ENCODE measurements at places on chromosomes 4 and X.

- DNase-seq = no peak
These were observed 425.2 kb downstream of the IDS start for GRCh38 chrX:149079805-149080406.

DNA sequence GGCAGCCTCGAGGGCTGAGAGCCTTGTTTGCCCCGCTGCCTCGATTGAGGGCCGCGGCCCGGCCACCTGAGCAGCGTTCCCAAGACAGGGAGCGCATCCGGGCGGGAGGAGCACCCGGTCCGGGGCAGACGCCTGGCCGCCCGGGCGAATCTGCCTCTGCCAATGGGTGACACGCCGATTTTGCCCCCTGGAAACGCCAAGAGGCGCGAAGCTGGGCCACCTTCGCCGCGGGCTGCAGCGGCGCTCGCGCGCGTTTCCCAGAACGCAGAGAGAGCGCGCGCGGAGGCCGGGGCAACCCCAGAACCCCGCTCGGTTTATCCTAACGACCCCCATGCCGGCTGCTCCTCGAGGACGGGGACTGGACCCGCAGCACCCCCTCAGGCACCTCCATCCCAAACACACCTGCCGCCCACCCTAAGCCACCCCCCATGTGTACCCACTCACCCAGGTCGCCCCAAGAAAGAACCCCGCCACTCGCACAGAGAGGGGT is 575 bp downstream of the MAP7D2 start:
- no peak for DNase-seq

GRCh38 chr4:148141501-148141900 is 300.7 kb downstream of the NR3C2 start:
- peak; percentile 74 for DNase-seq

DNA sequence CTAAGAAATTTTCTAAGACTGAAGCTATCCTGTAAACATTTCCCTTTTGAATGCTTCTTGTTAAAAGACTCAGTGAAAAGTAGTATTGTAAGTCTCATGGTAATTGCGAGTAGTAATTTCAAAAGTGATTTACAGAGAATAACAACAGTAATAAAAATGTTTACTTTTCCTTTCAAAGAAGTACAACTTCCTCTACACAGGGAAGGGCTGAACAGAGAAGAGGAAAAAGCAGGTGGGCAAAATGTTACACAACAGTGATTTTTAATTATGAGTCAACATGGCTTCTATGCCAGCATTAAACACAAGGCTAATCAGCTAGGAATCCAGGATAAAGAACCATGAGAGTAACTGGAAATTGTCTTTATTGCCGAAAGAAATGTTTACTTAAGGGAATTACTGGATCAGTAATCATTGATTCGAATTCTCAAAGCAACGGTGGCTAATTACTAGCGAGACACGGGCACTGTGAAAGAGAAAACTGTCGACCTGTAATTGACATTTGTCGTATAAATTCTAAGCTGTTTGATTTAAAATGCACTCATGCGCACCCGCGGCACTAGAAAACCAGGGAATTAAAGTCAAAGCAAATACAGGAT is 15.4 kb downstream of the UTP3 start:
- peak; percentile 25 for DNase-seq

DNA sequence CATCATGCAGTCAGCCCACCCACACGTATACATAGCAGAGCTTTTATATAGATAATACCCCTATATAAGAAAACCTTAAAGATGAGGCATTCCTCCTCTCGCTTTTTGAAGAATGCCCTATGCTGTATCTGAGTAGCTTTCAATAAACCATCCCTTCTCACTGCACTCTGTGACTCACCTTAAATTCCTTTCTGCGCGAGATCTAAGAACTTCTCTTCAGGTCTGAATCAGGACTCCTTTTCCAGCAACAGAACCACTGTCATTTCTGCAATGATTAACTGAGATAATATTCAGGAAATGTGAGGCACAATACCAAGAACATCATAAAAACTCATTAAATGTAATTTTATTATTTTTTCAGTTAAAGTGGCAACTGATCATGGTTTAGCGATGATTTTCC is 76.4 kb upstream of the DCLK2 start:
- DNase-seq = no peak

GRCh38 chr4:39406763-39407583 is at the start of gene KLB:
TSS of gene KLB (plus strand) at chr4:39406930. CDS start at chr4:39406950, 20 bp downstream.
- no peak for DNase-seq

DNA sequence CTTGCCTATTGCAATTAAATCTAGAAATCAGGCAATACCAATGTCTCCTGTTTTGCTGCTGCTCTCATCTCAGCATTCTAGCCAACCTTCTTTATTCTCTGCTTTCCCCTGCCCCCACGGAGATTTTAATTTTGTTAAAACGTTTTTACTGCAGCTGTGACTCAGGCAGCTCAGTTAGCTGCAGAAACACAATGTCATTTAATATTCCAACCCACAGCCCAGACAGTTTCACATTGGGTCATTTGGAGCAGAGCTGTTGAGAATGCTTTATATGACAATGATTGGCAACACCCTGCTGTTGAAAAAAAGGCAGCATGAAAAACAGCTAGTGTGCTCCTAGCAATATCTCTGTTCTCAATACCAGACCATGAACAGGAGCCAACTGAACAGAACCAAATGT is 12.6 kb upstream of the SLC10A4 start:
- no peak for DNase-seq

GRCh38 chrX:128759745-128760144 is 707.5 kb upstream of the ACTRT1 start:
- no peak for DNase-seq

- no peak for DNase-seq
These were observed 5.2 kb downstream of the APBB2 start for GRCh38 chr4:41209187-41209586.

DNA sequence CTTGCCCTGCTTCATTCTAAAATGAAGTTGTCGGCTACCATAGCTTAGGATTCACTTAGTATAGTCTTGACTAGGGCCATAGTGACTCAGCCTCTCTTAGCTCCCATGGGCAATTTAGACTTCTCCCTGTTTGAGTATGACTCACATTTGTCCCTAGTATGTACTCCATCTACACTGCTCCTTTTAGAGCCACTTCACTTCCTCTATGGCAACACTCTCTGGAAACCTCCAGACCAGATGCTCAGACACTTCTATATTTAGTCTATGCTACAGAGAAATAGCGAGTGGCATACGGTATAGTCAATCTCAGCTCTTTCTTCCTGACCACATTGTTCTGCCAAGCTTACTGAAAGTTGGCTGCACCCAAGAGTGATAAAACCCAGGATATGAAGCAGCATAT is 11.2 kb downstream of the MEPE start:
- DNase-seq = no peak

DNA sequence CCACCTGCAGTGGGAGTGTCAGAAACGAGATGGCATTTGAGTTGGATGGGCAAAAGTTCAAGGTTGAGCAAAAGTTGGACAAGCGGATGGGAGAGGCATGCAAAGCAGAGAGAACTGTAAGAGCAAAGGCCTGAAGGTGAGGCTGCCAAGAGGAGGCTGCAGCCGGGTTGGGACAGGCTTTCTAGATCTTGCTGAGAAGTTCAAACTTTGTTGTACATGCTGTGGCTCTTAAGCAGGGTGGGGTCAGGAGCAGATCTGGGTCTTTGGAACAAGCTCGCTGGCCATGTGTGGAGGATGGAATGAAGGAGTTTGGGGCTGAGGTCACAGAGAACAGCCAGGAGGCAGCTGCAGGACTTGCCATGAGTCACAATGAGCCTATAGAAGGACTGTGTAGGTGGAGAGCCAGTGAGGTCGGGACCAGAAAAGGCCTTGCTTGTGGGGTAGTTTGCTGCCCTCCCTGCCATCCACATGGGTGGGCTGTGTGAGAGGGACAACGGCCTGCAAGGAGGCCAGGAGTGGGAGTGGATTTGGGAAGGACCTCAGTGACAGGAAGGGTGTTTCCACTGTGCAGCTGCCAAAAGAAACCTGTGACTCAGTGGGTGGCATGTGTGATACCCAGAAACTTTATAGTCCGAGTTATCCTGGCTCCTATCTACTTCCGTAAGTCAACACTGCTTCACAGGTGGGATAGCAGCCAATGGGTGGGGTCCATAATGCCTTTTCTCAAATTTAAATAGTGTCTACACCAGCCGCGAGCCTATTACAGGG is 210.4 kb downstream of the MID1IP1 start:
- no peak for DNase-seq

- DNase-seq = peak; percentile 55
These were observed 1.0 kb upstream of the ARHGAP4 start for GRCh38 chrX:153926858-153927671.

- peak; percentile 51 for DNase-seq
These were observed 593 bp downstream of the NPY1R start for GRCh38 chr4:163331629-163332376.

DNA sequence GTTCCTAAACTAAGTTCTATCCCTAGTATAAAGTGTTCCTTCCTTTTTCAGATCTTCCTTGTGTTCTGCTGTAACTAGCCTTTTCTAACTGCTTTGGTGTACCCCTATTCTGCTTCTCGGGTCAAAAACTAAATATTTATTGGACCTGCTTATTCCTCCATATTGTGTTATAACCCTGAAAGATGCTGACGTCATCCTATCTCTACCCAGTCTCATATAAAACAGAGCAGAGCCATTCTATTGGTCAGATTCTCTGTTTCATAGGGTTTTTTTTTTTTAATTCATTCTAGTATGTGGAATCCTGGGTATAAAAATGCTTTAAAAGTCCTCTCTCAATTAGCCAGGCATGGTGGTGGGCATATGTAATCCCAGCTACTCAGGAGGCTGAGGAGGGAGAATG is 349.7 kb downstream of the ACTRT1 start:
- no peak for DNase-seq

DNA sequence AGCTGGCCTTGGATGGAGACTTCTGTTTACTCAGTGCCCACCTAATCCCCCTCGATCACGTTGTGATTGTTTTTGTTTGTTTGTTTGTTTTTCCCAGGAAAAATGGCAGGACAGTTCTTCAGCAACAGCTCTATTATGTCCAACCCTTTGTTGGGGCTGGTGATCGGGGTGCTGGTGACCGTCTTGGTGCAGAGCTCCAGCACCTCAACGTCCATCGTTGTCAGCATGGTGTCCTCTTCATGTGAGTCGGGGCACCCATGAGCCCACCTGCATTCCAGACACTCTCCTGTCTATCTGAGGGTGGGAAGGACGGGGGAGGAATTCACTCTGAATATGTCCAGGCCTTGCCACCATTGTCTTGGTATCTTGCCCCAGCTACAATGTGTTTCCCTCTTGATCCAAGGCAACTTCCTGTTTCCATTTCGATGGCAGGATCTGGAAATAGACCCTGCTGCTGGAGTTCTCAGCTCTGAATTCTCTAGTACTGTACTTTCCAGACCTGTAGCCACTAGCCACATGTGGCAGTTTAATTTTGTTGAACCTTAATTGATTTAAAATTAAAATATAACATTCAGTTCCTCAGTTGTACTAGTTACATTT is 10.5 kb downstream of the SLC34A2 start:
- no peak for DNase-seq

DNA sequence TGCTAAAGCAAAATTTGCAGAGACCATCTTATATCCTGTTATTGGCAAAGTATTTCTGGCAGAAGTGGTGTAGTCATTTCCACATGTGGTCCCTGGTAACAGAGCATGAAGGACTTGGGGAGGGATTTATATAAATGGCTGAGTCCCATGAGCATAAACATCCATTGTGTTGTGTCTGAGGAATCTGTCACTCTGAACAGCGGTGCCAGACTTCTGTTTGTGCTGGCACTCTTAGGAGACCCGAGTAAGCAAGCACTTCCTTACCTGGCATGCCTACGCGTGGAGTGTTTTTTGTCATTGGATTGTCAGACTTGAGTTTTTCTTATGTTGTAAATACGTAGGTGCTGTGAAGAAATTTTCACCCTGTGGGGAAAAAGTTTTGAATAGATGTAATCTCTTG is 285.9 kb downstream of the ARHGAP10 start:
- no peak for DNase-seq
